ENCODE measurements at places on chromosomes 7 and 10.

GRCh38 chr10:122302315-122302714 lies 31.2 kb downstream of the BTBD16 start:
- DNase-seq = no peak

DNA sequence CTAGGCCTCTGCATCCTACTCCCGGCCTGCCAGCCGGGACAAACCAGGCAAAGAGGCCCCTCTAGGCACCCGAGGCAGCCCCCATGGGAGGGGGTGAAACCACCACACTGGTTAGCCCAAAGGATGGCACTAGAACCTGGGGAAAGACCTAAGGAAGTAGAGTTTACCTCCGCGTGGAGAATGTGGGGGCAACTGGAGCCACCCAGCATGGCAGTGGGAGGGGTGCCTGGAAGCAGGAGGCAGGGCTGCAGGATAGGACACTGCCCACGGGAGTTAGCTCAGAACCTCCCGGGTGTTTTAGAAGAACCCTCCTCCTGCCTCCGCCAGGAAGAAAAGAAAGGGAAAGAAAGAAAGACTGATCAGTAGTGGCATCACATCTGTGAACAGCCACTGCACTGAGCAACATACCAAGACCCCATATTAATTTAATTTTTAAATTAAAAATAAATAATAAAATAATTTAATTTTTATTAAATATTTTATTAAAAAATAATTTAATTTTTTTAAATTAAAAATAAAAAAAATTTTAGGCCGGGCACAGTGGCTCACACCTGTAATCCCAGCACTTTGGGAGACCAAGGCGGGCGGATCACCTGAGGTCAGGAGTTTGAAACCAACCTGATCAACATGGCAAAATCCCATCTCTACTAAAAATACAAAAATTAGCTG lies 11.2 kb downstream of the AIFM2 start:
- no peak for DNase-seq

GRCh38 chr7:94087664-94088352 lies 83.7 kb upstream of the BET1 start:
- peak; percentile 71 for DNase-seq

DNA sequence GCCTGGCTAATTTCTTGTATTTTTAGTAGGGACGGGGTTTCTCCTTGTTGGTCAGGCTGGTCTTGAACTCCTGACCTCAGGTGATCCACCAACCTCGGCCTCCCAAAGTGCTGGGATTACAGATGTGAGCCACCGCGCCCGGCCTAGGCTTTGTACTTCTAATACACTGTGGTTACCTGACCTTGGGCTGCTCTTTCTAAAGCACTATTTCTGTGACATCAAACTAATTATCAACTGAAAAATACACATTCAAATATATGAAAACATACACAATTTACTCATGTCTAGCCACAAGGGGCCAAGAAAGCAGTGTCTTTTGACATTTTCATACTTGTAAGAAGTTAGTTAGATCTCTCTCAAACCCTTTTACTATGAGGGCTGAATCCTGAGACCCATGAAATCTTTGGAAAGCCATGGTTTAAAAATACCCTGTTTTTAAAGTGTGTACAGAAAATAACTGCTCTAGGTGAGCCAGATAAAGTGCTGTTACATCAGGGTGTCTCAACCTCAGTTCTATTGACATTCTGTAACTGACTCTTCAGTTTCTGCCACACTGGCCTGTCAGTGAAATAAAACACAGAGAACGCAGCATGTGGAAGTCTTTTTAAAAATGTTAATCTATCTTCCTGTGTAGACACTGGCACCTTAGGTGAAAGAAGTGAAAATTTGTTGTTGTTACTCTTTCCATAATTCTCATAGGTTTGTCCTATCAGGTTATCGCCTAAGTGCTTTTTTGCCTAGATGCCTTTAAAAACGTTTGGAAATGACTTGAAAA lies 58.8 kb downstream of the CREM start:
- no peak for DNase-seq

GRCh38 chr10:122725768-122726167 lies 26.1 kb upstream of the C10orf120 start:
- no peak for DNase-seq

DNA sequence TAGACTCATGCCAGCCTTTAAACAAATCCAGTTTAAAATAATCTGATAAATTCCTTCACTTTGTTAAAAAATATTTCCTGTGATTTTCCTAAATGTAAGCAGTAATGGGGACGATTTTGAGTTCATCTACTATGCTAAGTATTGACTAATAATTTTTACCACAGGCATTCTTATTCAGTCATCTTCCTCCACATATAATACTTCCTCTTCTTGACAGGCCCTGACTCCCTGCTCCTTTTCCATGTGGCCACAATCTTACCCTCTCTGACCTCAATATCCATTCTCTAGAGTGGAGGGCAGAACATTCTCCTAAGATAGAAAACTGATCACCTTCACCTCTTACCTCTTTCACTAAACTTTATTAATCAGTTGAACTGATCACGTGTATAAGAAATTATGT lies 7.8 kb downstream of the DNAJC2 start:
- DNase-seq = no peak

DNA sequence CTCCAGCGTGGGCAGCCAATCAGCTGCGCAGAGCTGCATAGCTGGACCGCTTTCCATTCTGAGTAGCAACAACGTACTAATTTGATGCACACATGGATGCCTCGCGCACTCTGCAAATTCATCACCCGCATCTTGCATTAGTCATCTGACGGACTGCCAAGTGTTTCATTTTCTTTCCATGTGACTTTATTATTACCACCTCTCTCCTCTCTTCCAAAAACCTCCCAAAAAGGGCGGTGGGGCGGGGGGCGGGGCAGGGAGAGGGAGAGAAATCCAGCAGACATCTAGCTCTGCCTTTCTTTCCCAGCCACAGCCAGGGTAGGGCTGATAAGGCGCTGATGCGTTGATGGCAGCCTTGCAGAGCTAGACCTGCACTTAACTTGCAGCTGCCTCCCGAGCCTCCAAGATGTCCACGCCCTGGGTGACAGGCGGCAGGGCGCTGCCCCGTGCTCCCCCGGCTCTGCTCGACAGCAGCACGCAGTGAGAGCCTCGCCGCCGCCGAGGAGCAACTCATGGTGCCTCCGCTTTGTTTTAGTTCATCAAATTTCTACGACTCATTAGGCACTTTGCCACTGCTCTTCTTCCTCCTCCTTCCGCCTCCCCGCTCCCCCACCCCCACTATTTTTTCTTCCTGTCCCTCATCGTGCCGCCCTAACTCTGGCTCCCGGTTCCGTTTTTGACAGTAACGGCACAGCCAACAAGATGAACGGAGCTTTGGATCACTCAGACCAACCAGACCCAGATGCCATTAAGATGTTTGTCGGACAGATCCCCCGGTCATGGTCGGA lies 147.3 kb downstream of the CELF2 start:
- peak; percentile 45 for DNase-seq

DNA sequence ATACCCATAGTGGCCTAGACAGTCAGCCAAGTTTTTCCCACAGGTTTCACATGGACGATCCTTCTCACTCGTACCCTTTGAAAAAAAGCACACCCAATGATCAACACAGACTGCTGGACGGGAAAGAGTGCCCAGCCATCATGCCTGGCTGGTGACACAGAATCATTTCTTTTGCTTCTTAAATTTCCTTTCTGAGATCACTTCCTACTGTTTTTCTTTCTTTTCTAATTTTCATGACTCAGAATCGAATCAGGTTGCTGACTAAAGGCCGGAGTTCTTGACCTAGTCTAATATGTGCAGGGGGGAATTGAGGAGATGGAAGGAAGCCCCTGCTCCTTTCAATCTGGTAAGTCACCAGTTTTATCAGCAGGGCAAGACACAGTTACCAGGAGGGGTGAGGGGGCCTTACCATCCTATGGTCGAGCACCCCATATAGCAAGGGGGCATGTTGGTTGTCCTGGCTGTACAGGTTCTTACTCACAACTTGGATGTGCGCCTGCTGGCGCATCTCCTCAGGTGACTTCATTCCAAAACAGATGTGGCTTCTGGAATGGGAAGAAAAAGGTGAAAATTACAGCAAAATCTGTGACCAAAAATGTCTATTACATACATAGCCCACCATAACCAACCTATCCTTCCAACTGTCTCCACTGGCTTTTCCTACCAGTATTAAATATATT lies 3.5 kb downstream of the POLR3A start:
- no peak for DNase-seq

DNA sequence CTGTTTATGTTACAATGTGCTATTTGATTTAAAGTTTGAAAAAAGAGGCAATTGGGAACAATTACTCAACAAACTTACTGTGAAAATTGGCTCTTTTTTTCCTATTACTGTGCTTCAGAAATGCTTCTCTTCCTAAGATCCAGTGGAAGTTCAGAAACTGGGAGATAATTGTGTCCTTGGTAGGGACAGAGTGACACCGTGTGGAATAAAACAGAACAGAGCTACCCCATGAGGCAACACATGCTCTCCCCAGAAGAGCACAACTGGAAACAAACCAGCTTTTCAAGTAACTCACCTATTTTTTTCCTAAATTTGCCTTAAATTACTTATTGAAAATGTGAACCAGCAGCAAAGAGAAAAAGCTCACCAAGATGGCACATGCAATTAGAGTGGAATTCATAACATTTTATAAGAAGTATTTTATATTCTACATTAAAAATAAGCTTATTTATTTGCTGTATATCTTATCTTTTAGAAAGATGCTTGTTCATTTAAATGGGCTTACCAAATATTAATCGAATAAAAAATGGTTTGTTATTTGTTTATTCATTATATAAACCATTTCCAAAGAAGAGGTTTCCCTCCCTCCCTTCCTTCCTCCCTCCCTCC lies 346.1 kb upstream of the ANKRD30A start:
- DNase-seq = peak; percentile 45

GRCh38 chr10:67925449-67926005 lies 41.1 kb downstream of the SIRT1 start:
- no peak for DNase-seq

GRCh38 chr10:4372601-4373000 lies 453.4 kb upstream of the AKR1E2 start:
- DNase-seq = no peak
